ENCODE measurements at places on chromosomes 12 and 14.
A peak's percentile ranks its signal among the peaks of the same experiment; 100 is the strongest.

DNA sequence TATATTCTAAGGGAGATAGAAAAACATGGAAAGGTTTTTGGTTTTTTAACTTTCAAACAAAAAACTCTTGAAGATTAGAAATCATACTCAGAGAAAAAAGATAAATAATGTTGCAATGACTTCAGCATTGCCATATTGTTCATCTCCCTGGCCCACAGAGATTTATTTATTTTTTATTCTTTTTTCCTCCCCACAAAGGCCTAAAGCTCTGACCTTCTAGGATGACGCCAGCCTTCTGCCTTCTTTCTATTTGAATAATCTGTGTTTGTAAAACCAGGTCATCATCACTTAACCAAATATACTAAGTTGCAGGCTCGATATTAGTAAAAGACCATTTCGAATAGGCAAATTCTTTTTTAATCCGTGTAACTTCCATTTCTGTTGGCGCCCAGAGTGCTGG lies 4.4 kb upstream of the DCP1B start:
- no peak for DNase-seq

DNA sequence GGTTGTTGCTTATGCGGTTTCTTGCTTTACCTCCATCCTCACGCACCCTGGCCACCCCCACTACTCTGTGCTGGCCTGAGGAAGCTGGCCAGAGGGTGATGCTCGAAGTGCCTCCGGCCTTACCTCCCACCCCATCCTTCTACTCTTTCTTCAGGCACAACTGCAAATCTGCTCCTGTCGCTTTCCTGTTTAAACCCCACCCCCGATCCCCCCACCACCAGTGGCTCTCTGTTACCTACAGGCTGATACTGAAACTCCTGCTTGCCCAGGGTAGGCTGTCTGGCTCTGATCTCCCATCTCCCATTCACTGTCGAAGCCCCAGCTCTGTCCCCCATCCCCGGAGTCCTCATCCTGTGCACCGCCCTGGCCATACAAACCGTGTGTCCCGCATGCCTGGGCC lies 111.5 kb downstream of the PRMT8 start:
- no peak for DNase-seq

DNA sequence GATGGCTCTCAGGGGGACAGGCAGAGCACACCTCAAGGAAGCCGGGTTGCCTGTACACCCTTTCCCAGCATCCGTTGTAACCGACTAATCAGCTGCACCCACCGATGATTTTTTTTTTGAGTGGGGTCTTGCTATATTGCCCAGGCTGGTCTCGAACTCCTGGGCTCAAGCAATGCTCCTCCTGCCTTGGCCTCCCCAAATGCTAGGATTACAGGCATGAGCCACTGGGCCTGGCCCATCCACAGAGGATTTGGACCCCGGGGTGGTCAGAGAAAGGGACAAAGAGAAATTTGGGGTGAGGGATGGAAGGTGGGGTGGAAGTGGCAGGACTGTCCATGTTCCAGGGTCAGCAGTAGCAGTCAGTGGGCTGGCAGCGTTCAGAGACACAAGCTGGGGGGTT lies 43.3 kb upstream of the PPP1CC start:
- no peak for DNase-seq

DNA sequence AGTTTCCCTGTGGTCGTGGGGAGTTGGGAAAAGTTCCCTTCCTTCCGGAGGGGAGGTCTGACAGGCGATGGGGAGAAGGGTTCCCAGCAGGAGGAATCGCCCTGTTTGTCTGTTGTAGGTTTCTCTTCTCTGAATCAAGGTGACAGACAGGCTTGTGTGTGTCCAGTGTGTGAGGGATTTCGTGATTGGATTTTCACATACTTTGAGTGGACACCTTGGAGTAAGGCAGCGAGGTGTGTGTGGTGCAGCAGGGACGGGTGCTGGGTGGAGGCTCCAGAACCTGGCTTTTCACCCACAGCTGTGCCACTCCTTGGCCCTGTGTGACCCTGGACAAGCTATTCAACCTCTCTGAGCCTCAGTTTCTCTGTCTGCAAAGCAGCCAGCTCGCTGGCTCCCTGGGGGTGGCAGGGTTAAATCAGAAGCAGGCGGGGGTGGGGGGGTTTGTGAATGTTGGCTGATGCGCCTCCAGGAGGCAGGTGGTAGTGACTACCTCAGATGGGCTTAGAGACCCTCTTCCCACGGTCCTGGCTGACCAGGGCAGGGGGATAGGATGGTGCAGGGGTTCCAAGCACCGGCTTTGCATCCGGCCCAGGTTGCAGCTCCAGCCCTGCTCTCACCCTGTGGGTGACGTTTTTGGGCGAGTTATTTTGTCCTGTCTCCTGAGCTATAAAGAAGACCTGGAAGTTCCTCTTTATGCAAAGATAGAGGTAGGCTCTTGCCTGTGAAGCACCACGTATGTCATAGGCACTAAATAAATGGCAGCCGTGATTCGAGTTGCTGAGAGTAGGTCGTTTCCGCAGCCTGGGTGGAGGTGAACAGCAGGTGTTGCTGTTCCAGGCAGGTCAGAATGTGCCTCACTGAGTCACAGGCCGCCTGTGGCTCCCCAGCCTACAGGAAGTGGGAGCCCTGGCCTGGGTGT lies 679 bp downstream of the BDKRB2 start:
- DNase-seq, result no peak

- no peak for DNase-seq
Observed at GRCh38 chr12:22101749-22102243, 55.8 kb downstream of the CMAS start.

- peak; percentile 41 for DNase-seq
Observed at GRCh38 chr14:89750908-89751392, 203.6 kb downstream of the EFCAB11 start.

DNA sequence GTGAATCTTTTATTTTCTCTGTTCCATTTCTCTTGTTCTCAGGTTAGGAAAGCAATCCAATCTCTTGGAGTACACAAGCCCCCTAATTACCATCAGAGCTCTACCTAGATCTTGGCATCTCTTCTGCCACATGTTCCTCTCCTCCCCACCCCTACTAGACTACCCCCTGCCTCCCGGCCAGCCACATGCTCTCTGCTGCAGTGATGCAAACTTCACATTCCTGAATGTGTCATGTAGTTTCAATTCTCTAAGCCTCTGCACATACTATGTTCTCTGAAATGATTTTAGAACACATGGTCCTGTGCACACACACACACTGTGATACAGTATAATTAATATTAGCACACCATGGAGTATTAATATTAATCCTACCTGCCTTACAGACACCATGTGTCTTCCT lies 104.6 kb downstream of the EFCAB11 start:
- DNase-seq, result no peak

- peak; percentile 74 for DNase-seq
Observed at GRCh38 chr12:6461401-6462233, 8.9 kb downstream of the VAMP1 start.

DNA sequence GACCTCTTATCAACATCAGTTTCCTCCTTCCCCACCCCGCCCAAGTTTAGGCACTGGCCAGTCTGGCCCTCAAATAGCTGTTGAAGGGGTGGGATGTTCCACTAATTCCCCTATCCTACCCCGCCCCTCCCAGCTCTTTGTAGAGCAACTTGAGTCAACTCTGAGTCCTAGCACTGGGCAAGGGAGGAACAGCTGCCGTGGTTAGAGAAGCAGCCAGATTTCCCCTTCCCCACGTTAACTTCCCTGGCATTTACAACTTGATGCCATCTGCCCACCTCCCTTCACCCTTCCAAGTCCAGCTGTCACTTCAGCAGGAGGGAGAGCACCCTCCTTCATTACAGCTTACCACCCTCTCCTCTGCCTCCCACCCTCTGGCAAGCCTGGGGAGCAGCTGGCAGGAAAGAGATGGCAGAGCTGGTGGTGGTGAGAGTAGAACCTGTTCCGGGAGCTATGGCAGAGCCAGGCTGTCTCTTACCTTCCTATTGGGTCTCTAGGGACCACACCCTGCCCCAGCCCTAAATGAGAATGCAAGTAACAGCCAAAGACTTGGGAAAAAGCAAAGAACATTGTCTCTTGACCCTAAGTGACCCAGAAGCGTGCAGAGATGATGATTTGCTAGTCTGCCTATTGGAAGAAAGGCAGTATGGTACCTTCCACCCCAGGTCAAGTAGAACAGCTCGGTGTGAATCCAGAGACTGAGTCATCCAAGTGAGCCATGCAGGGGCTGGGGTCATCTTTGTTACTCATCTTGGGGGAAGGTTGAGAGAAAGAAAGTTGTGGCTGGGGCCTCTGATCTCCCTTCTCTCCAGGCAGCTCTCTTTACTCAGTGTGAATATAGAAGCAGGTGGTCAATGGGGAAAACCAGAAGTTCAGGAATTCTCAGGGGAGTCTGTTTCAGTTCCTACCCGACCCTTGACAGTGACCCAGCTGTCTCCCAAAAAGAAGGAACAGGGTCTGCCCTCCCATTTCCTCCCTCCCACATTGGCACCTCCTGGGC lies 1.5 kb downstream of the BLOC1S1 start:
- no peak for DNase-seq

All from stimulated activated CD8-positive, alpha-beta memory T cell treated with anti-CD3 and anti-CD28 coated beads, Interleukin-7, amount 100 ng/mL, for 48 hours (primary cell).